NCI-H524 treated with DMSO at 0.1 percent for 48 hours (cell line): ENCODE measurements at places on chromosomes 6 and 20.

DNA sequence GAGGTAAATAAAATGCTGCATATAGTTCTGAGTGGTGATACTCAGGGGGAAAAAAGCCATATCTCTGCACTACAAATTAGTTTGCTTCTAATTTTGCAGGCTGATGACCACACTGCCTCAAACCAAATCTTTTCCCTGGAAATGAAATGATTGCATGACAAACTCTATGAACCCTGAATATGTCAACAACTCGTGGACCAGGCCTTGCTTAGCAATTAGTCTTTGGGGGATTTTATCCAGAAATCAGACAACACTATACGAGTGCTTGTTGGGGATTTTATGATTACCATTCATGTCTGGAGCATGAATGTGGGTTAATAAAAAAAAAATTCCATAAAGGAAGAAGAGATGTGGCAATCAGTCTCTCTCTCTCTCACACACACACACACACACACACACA lies 42.0 kb downstream of the SOBP start:
- DNase-seq, result no peak

GRCh38 chr6:43668151-43669028 lies 19.2 kb downstream of the MRPS18A start:
- DNase-seq, result peak; percentile 61

- DNase-seq, result no peak
These were observed 32.8 kb upstream of the TASP1 start for GRCh38 chr20:13671512-13671911.

GRCh38 chr6:108795814-108796213 lies 52.4 kb upstream of the ARMC2 start:
- DNase-seq, result no peak

- no peak for DNase-seq
These were observed 72.1 kb downstream of the AFDN start for GRCh38 chr6:167898673-167899311.

DNA sequence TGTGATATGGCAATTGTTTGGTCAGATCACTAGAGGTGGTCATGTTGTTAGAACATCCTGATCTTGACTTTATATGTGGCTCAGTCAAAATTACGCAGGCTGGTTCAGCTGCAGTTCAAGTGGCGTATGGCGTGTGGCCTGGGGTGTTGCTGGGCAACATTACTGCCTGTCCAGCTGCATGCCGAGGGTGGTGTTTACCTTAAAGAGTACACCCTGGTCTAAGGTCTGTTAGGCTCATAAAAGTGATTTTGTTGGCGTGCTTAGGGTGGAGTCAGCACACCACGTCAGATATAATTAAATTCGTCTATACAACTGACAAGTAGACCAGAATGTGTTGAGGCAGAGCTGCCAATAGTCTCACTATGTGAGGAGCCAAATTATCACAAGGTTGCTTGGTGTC lies 55.6 kb upstream of the NEDD9 start:
- DNase-seq, result no peak

- DNase-seq, result no peak
These were observed 14.3 kb upstream of the FOXP4 start for GRCh38 chr6:41531591-41532582.

- DNase-seq, result no peak
These were observed 22.6 kb upstream of the SIRPA start for GRCh38 chr20:1872459-1873097.

DNA sequence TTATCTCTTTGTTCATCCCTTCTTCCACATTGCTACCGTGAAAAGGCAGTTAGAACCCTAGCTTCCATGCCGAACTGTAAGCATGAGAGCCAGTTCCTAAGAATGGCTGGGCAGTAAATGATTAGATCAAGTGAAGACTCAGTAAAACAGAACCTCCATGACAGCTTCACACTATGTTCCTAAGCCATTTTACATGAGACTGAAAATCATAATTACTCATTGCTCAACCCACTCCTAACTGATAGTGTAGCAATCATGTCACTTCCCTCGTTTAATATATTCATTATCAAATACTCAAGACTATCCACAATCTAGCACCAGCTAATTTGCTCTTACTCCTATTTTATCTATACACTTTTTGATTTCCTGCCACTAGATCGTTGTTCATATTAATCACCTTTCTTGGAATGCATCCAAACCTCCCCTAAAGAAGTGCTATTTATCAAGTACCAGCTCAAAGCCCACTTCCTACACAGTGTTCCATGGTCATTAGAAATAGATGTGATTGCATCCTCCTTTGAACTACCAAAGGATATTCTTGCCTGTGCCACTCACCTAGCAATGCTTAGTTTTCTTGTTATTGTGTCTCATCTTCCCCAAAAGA lies 6.0 kb downstream of the TMEM30A start:
- DNase-seq, result no peak

- DNase-seq, result no peak
These were observed 78.2 kb downstream of the TSHZ2 start for GRCh38 chr20:53050338-53050737.

- no peak for DNase-seq
These were observed 1113.1 kb upstream of the CITED2 start for GRCh38 chr6:140487586-140487985.

DNA sequence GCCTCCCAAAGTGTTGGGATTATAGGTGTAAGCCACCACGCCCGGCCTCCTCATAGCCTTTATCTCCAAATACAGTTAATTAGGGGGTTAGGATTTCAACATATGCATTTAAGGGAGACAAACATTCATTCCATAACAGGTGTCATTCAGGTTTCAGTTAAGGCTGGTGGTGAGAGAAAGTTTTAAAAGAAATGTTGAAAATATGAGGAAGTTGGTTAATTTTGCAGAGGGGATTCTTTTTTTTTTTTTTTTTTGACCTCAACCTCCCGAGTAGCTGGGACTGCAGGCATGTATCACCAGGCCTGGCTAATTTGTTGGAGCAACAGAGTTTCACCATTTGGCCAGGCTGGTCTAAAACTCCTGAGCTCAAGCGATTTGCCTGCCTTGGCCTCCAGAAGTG lies 12.5 kb upstream of the EBF4 start:
- no peak for DNase-seq

GRCh38 chr20:48953653-48954052 lies 32.1 kb downstream of the ARFGEF2 start:
- DNase-seq, result no peak

- no peak for DNase-seq
These were observed 428.3 kb downstream of the ADGRB3 start for GRCh38 chr6:69063401-69063800.

- DNase-seq, result no peak
These were observed 410.5 kb upstream of the RNF217 start for GRCh38 chr6:124551711-124552233.

GRCh38 chr6:32216285-32216684 lies 7.6 kb downstream of the NOTCH4 start:
- no peak for DNase-seq

DNA sequence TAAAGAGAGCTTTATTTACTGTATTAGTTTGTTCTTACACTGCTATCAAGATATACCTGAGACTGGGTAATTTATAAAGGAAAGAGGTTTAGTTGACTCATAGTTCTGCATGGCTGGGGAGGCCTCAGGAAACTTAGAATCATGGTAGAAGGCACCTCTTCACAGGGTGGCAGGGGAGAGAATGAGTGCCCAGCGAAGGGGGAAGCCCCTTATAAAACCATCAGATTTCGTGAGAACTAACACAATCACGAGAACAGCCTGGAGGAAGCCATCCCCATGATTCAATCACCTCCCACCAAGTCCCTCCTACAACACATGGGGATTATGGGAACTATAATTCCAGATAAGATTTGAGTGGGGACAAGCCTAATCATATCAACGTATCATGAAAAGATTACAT lies 27.2 kb downstream of the ARID1B start:
- DNase-seq, result no peak

DNA sequence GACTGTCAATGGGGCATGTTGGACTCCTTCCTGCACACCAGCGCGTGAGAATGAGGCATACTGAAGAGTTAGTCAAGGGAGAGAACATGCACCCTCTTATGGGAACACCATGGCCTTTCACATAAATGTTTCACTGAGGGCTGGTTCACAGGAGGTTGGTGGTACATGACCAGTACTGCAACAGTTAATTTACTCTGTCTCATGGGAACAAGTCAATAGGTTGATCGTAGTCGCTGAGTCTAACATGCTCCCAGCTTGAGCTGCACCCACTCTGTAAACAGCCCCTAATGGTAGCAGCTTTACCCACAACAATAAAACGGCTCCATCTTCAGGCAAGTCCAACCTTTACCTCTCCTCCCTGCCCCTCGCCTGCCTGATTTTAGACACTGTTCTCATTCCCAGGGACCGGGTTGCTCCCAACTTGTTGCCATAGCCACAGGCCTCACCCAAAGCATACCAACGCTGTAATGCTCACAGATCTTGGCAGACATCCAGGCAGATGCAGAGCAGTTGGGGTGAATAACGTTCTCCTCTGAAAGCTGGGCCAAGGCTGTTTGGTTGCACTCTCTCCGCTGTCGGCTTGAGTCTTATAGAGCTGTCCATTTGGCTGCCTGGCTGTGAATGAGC lies 111.3 kb downstream of the LY86 start:
- DNase-seq, result no peak

GRCh38 chr6:42177514-42178364 lies 4.6 kb downstream of the GUCA1A start:
- DNase-seq, result no peak

DNA sequence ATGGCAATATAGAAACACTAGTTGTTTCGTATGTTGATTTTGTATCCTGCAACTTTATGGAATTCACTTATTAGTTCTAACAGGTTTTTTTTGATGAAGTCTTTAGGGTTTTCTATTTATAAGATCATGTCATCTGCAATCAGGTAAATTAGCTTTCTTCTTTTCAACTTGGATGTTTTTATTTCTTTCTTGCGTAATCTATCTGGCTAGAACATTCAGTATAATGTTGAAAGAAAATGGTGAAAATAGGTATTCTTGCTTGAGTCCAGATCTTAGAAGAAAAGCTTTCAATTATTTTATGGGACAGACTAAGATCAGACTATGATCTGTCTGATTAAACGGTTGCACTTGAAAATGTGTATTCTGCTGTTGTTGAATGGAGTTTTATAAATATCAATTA lies 820.8 kb upstream of the ADGRB3 start:
- DNase-seq, result no peak

DNA sequence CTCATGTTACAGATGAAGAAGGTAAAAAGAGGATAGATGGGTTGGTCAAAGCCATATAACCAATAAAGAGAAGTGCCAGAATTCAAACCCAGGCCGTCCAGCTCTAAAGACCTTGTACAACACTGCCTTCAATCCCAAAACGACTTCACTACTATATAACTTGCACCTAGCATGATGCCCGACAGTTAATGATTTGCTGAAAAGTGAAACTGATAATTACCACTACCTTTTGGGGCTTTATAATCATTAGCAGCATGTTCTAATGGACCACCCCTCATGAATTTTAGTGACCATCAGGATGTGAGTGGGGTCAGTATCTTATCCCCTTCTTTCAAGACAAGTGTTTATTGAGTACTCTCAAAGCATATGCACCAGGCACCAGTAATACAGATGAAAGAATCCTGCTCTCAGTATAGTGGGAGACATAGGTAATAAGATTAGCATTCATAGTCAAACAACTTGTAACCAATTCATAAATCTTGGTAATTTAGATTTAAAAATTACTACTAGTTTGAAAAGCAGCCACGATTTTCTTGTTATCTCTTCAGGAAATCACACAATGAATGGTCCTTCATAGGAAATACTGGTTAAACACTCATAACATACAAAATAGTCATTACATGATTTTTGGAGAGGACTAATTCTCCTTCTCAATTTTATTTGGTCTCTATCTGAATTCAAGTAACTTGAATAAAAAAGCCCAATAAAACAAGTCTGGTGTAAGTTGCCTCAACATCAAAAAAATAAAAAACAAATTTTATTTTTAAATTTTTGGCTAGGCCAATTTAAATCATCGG lies 98.0 kb downstream of the EPB41L2 start:
- no peak for DNase-seq

- DNase-seq, result no peak
These were observed 222.2 kb downstream of the PREX1 start for GRCh38 chr20:48605364-48606171.

DNA sequence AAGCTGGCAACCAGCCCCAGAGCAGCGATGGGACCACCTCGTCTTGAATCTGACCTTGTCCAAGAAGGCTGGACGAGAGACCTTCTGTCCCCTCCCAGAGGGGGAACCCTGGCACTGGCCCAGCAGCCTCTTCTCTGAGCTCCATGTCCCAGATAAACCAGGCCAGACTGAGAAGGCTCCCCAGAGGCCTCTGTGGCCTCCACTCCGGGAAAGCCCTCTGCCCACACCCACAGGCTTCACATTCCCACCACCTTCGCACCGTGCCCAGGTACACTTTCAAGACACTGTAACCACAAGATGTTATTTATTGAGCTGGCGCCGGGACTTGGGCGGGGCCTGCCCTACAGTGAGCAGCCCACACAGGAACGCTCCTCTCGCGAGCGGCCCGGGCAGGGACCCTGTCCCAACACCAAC lies 33.2 kb downstream of the ADA start:
- DNase-seq, result no peak

DNA sequence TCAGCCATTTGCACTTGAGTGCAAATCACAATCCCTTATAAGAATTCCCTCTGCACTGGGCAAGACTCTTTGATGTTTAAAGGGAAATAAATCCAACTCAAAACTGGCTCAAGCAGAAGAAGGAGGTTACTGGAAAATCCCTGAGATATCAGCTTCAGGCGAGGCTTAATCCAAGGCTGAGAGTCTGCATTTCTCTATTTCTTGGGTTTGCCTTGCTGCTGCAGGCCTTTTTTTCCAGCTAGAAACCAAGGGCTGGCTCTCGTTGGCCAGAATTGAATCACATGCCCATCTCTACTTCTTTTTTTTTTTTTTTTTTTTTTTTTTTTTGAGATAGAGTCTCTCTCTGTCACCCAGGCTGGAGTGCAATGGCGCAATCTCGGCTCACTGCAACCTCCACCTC lies 11.7 kb downstream of the HCK start:
- no peak for DNase-seq

- no peak for DNase-seq
These were observed 4.8 kb upstream of the TMEM14A start for GRCh38 chr6:52666071-52666470.

DNA sequence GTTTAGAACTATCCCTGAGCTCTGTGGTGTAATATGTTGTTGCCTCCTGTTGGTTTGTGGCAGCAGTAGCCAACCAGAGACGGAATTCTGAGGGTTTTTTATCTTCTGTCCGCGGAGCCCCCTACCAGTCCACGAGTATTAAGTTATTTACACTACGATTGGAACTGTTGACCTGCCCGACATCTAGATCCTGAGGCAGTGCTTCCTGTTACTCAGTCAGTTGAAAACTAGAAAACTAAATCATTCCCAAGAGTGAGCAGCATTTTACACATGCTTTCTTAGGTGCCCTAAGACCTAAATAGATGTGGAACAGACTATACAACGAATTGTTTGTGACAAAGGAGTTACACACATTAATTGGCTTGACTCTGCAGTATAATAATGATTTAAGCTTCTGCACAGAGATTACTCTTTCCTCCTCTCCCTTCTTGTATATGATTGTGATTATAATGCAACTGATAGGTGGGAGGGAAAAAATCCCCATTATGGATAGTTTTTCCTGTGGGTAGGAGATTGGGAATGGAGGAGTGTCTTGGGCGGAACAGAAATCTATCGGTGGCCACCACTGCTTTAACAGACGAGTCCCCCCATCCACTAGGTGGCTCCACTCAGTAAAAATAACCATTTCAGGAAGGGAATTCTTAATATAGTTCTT lies 1.7 kb downstream of the LOC128125822 start:
- DNase-seq, result no peak

GRCh38 chr6:52547647-52548352 lies 29.1 kb downstream of the TRAM2 start:
- DNase-seq, result no peak
